Spleen (tissue), 13 donors: ENCODE measurements at places on chromosomes 2 and 18. TPM values are rescaled to one million over a fixed set of nuclear protein-coding genes. Genes with fewer than 3 reads are reported as not detected.

- no peak for DNase-seq
These were observed 3.7 kb upstream of the LIMS2 start for GRCh38 chr2:127678991-127679390.

GRCh38 chr2:101038455-101039255 is 36.6 kb downstream of the RPL31 start:
- DNase-seq, result no peak

Gene MBD5
- polyA plus RNA-seq, result 6.8 TPM

Gene CPS1
- 0.30 TPM for polyA plus RNA-seq

Gene ACTG2
- 10.9 TPM for polyA plus RNA-seq

- peak; percentile 77 for DNase-seq
These were observed 51.8 kb downstream of the PKDCC start for GRCh38 chr2:42099438-42100173.

GRCh38 chr2:3927031-3927430 is 223.7 kb downstream of the DCDC2C start:
- DNase-seq, result no peak

Gene COMMD1
- 36.5 TPM for polyA plus RNA-seq

Gene MEIS1
- polyA plus RNA-seq, result 19.4 TPM

DNA sequence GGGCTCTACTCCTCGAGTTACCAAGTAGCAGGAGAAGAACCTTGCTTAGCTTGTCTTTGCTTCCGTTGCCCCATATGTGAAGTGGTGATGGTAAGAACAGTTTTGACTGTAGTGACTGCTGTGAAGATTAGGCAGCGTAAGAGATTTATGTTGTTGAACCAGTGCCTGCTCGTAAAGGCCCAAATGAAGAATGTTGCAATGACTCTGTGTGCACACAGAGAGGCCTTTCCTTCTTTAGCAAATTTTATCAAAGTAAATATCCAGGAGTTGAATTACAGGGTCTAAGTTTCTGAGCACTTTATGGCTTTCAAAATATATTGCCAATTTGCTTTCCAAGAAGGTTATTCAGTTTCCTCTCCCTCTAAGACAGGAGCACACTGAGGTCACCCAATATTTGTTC is 14.5 kb downstream of the NTSR2 start:
- DNase-seq, result no peak

Gene AMER3
- polyA plus RNA-seq, result not detected
